ENCODE measurements at places on chromosomes 4 and X.

- no peak for DNase-seq
Measured at GRCh38 chr4:137454767-137455166, 77.5 kb downstream of the PCDH18 start.

- peak; percentile 63 for DNase-seq
Measured at GRCh38 chr4:57042711-57043169, 64.0 kb downstream of the POLR2B start.

- no peak for DNase-seq
Measured at GRCh38 chr4:17153572-17153971, 255.1 kb upstream of the LDB2 start.

GRCh38 chr4:39037941-39038340, 5.7 kb upstream of the TMEM156 start:
- no peak for DNase-seq

- no peak for DNase-seq
Measured at GRCh38 chrX:71099736-71100135, 4.1 kb downstream of the FOXO4 start.

DNA sequence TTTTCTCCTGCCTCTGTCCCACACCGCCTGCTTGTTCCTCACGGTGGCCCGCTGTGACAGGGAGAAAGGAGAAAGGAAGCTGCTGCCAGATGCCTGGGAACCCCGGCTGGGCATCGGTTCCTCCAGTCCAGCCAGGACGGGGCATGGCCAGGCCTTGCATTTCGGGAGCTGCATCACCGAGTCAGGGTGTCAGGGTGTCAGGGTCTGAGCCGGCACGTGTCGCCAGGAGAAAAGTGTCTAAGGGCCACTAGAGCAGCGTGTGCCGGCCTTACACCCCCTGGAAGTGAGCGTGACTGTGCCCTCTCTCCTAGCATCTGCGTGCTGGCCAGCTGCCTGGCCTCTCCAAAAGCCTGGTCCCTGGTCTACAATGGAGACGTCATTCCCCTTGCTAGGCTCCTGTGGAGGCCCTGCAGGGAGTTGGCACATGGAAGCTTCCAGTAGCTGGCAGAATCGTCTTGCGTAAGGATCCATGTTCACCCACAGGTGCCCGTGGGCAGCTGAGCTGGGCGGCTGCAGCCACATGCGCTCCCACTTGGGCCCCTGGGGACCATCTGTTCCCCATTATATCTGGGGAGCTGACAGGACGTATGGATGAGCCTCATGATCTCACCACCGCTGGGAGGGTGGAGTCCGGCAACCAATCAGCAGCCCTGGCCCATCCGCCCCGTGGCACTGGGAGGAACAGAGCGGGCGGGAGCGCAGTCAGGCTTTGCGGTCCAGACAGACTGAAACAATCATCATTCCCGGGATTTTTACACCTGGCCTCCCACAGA, 39.9 kb upstream of the HMX1 start:
- no peak for DNase-seq

- no peak for DNase-seq
Measured at GRCh38 chr4:57159866-57160265, 49.7 kb upstream of the IGFBP7 start.

DNA sequence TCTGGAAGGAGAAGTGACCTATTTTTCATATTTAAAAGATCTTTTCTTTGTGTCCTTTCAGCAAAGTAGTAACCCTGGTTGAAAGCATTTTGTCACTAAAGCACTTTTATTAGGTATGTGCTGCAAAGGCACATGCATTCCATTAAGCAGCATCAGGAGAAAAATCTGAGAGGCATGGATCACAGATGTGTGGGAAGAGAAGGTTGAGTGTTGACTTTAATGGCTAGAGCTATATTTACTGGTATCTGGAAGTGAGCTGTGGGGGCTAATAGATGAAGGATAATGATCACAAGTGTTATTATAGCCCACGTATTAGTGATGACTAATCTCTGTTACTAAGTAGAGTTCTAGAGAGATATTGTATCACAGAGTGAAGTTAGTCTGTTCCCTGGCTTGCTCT, 1520.7 kb downstream of the ARAP2 start:
- DNase-seq, result no peak

GRCh38 chr4:105181259-105181658, 34.6 kb downstream of the TET2 start:
- no peak for DNase-seq

- DNase-seq, result no peak
Measured at GRCh38 chrX:108091878-108092291, 307 bp downstream of the ATG4A start.

DNA sequence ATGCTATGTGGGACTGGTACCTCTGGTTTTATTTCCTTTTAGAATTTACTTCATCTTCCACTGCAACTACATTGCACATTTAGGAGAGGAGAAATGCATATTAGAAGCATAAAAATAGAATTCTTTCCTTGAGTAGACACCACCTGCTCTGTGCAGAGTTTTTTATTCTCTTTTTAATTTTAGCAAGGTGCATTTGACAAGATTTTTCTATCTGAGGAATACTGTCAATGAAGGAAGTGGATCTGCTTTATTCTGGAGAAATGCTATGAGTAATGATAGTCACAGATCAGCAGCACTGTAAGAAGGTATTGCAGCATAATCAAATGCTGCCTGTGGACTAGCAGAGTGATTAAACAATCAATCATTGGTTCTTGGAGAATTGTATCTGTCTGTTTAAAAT, 1038.3 kb downstream of the RAPGEF2 start:
- no peak for DNase-seq

- DNase-seq, result no peak
Measured at GRCh38 chr4:16505726-16506125, 279.5 kb upstream of the TAPT1 start.

DNA sequence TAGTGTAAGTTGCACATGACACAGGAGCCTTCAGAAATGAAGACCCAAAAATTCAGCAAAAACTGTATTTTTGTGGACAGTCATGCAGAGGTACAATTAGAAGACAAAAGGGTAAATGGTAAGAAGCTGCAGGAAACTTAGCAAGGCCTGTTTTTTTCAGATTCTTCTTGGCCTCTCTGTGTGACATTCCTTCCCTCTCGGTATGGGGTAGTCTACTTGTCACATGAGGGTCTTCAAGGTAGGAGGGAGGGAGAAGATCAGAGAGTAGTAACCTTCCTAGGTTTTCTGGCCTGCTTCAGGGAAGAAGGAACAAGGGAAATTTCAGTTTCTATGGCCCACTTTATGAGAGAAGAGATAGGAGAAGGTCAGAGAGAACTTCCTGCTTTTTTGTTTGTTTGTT, 230.4 kb upstream of the PPP1R2C start:
- no peak for DNase-seq

GRCh38 chr4:153497988-153498967, 32.1 kb downstream of the TMEM131L start:
- DNase-seq, result peak; percentile 74

DNA sequence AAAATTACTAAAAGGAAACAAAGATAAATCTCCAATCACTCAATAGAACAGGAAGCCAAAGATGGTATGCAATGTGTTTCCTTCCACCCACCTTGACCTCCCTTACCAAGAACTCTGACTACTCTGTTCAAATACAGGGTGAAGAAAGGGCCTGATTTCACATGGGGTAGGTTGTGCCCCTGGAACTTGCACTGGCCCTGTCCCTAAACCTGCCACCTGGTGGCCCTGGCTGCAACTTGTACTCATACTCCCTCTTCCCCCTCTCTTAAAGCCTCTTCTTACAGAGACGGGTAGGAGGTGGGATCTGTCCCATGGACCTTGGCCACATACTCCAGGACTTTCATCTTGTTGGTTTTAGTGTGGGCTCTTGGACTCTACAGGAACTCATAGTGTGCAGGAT, 17.3 kb upstream of the TMEM185A start:
- no peak for DNase-seq

DNA sequence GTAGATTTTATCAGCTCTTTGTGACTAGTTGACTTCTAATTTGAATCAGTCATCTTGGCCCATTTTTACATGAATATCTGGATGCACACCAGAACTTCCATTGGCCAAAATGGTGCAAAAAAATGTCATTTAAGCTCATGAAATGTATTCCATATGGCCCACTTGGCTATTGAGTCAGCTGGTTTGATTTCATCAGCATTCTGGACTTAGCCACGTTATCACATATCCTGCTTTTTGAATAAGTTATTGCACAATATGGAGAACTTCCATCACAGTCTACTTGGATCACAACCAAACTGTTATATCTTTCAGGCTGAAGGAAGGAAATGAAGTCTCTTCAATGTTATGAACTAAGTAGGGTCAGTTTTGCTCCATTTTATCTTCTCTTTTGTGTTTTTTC, 640.6 kb downstream of the PCDH7 start:
- peak; percentile 57 for DNase-seq

DNA sequence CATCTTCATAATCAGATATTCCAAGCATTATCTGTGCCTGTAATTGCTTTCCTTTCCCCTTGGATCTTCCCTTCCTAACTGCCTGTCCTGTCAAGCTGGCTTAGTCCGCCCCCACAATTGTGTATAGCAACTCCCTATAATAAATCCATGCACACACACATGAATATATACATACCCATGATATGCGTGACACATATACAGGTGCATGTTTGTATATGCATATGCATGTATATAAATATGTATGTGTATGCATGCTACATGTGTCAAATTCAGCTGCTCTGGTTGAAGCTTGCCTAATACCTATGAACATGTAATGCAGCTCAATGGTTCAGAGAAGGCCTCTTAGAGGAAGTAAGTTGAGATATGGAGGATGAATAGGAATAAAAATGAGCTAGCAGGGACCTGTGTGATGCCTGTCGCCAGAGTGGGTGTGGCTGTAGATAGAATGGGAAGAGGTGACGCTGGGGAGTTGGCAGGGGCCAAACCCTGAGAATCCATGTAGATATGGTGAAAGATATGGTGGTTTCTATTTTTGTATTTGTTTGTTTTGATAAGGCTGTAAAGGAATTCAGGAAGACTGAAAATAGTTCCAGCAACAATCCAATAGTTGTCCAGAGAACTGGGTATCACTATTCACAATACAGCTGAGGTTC, 595.0 kb upstream of the BOD1L1 start:
- DNase-seq, result no peak

GRCh38 chrX:66039944-66040343, at the start of gene VSIG4:
Gene VSIG4 (minus strand): TSS chrX:66040080. CDS start chrX:66039998, 82 bp downstream.
- no peak for DNase-seq

- DNase-seq, result no peak
Measured at GRCh38 chr4:56844802-56845580, 23.5 kb upstream of the SPINK2 start.

DNA sequence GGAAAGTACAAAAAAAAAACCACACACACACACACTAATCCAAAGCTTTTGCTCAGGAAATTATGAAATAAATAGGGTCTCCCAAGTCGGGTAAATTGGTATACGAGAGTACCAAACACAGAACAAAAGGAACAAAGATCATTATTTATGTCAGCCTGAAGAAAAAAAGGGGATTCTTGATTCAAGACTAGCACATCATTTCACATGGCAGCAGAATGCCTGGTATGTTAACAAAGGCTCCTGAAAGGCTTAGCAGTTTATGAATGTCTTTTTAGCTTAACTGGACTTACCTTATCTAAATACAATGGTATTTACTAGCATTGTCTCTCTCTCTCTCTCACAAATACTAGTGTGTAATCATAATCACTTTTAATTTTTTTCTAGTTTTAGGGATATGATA, 11.3 kb downstream of the RAP2C start:
- DNase-seq, result no peak

DNA sequence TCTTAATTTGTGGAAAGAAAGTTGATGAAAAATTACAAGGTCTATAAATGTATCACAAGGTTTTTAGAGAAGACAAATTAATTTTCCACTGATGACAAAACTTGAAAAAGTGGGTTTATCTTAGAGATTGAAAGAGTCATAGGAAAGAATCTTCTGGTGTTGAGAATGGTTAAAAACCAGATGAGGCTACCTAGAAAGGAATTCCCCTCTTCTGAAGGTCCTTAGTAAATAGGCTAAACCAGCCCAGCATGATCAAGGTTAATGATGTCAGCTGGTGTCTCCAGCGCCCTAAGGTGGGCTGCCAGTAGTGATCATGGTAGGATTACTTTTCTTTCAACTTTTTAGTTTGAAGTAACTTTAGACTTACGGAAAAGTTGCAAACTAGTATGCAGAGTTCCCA, 71.8 kb upstream of the PGRMC2 start:
- DNase-seq, result no peak

DNA sequence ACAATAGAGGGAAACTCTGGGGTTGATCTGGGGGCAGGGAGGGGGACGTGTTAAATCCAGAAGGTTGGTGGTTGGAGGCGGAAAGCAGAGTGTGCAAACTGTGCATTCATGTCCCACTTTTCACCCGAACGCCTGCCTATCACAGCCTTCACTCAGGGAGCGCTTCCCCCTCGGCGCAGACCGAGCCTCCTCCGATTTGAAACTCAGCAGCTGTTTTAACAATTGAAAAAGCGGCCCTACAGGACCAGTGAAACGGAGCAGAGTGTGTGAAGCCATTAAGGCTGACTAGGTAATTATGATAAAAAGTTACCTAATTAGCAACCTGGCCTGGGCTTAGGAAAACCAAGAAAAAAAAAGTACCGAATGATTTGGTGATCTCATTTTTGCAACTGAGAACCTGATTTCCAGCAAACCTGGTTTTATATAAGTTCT, 685 bp upstream of the NDNF start:
- peak; percentile 53 for DNase-seq

DNA sequence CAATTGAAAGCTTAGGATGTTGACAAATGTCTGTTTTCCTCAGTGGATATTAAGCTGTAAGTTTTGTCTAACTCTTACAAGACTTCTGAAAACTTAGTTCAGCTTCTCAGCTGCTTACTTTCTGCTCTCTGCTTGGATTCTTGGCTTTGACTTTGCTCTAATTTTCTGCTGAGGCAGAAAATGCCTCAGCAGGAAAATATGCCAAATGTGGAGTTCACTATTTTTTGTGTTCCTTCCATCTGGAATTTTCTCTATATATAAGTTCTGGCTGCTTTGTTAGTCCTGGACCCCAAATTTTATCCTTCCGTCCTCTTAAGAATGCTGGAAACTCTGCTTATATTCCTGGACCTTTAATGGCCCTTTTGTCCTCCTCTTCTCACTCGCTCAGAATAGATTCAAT, 352.6 kb upstream of the NWD2 start:
- DNase-seq, result peak; percentile 63

DNA sequence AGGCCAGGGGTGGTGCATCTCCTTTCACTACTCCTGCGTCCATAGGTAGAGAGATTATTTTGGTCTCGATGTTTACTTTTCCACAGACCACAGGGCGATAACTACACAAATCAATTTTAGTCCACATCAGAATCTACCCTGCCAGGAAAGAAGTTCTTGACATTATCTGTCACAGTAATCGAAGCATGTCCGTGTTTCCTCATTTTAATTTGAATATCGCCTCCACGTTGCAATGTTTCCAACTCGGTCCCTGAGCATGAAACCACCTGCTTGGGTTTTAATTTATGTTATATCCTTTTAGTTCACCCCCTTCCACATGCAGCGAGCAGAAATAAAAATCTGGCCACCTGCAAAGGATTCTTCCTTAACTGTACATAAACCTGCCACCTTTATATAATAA, 100.1 kb upstream of the ATXN3L start:
- no peak for DNase-seq

GRCh38 chr4:109816082-109816442, 500 bp downstream of the GAR1 start:
- DNase-seq, result no peak

GRCh38 chr4:62896721-62897120, 1512.5 kb downstream of the TECRL start:
- DNase-seq, result no peak

- no peak for DNase-seq
Measured at GRCh38 chr4:87555773-87556619, 26.8 kb upstream of the SPARCL1 start.

- DNase-seq, result no peak
Measured at GRCh38 chr4:124943938-124944337, 231.4 kb upstream of the ANKRD50 start.

- DNase-seq, result no peak
Measured at GRCh38 chr4:113181289-113182007, 132.0 kb downstream of the ANK2 start.

- DNase-seq, result no peak
Measured at GRCh38 chrX:143768976-143769375, 48.4 kb upstream of the SPANXN2 start.

All from muscle of arm (tissue), 14 donors.